ENCODE measurements at places on chromosomes 12 and 14.

DNA sequence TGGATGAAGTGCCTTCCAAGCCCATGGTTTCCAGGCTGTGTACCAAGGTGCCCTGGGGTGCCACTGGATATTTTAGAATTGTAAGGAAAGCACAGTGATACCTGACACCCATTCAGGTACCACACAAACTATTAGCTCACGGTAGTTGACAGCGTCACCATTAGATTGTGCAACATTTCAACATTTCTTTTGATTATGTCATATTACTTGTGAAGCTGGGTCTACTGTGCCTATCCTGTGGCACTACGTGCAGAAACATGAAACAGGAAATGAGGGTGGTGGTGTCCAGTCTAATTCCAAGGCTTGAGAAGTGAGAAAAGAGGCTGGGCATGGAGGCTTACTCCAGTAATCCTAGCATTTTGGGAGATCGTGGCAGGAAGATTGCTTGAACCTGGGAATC is 75.5 kb upstream of the CPM start:
- DNase-seq = no peak

DNA sequence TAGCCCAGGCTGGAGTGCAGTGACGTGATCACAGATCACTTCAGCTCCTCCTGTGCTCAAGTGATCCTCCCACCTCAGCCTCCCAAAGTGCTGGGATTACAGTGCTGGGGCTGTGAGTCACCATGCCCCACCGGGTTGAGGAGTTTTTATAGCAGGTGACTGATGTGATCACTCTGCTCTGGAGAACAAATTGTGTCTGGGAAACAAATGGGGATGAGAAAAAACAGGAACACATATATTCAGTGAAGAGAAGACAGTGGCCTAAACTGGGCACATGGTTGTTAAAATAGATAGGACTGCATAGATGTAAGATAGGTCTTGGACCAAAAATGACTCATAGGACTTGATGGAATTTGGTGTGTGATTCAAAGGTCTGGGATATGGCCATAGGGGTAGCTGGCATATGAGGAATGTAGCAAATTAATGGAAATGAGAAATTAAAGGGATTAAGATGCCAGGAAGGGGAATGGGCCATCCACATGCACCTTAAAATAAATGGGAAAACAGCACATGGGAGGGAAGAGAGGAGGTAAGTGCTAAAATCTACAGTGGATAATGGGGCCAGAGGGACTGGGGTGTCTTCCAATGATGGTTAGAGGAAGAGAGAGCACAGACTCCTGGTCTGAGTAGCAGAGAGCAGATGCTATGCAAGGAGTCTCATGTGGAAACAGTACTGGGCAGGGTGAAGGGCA is 11.2 kb downstream of the BCAT1 start:
- peak; percentile 47 for DNase-seq

DNA sequence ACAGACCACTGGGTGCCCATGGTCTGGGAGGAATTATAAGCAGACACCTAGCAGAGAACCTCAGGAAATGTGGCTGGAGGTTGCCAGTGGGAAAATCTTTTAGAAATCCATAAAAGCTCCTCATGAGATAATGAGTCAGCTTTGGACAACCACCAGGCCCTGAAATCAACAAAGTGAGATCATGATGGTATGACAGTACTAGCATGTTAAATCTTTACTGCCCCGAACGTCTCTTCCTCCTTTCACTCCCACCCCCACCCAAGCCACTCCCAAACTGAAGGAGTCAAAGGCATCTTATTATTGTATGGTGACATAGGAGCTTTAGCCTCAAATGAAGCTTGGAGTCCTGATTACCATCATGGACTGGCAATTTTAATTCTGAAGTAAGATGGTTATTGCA is 240.0 kb downstream of the DIO2 start:
- peak; percentile 55 for DNase-seq

DNA sequence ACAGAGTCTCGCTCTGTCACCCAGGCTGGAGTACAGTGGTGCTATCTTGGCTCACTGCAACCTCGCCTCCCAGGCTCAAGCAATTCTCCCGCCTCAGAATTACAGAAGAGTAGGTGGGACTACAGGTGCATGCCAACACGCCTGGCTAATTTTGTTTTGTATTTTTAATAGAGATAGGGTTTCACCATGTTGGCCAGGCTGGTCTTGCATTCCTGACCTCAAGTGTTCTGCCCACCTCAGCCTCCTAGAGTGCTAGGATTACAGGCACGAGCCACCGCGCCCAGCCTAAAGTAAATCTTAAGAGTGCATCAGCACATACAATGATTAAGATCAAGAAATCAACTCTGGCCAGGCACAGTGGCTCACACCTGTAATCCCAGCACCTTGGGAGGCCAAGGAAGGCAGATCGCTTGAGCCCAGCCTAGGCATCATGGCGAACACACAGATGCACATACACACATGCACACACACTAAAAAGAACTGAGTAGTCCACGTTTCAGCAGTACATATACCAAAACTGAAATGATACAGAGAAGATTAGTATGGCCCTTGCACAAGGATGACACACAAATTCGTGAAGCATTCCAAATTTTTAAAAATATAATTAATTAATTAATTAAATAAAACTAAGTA is 65.0 kb downstream of the HECTD1 start:
- no peak for DNase-seq

DNA sequence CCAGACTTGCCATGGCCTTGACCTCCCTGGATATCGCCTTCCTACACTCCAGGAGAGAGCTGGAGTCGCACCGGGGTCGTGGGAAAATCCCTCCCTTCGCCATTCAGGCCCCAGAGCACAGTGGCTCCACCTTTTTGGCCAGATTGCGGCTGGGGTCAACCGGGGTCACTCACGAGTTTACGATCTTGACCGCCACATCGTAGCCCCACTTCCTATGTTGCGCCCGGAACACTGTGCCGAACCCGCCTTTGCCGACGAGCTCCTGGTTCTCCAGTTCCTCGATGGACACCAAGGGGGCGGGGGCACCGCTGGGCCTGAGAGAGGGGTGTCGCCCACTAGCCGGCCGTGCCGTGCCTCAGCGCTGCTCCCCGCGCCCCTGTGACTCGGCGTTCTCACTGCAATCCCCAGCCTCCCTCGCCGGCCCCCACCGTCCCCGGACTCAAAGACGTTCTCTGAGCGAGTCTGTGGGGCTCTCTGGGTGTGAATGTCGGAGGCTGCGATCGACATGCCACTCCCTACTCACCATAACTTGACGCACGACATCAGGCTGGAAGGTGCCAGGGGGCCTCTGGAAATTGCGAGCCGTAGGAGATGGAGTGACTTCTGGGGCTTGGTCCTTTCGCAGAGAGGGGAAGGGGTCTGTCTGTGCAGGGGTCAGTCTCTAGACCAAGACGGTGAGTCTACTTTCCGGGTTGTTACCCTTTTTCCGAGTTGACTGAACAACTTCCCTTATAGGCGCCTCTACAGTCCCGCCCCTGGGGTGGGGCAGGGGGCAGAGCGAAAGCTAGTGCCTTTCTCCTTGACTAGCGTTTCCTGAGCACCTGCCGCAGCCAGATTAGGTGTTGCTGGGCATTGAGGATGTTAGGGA is at the start of gene RIPK3:
Gene RIPK3 (minus strand): TSS at position 708 of the 868 bp plus-strand sequence. CDS start 165 bp downstream, at position 543.
- no peak for DNase-seq

DNA sequence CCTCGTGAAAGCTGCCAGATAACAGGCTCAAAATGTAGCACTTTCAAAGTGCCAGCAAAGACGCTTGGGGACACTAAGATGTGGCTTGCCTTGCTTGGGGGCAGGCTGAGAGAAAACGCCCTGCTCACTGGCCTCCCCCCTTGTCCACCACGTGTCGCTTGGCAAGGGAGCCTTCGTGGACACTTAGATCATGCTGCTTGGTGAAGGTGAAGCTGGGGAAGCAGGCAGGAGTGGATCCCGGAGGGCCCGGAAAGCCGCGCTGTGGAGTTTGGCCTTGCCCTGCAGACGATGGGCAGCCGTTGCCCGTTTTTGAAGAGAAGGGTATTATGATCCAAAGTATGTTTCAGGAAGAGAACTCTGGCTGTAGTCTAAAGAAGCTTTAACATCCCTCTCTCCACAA is 53.4 kb upstream of the BDKRB2 start:
- DNase-seq = no peak

DNA sequence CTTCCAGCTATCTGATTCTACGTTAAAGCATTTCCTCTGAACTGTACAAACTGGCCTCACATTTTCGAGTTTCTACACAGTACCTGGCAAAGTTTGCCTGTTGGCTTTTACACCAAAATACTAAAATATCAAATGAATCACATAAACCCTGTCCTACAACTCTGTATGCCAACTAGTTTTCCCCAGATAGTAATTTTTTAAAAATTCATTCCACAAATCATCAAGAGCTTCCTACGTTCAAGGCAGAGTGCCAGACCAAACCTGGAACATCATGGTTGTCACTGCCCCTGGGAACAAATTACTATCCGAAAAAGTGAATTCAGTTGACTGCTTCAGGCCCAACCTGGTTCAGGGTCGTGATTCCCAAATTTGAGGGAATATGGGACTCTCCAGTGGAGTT is 2.1 kb downstream of the TMEM30B start:
- no peak for DNase-seq

DNA sequence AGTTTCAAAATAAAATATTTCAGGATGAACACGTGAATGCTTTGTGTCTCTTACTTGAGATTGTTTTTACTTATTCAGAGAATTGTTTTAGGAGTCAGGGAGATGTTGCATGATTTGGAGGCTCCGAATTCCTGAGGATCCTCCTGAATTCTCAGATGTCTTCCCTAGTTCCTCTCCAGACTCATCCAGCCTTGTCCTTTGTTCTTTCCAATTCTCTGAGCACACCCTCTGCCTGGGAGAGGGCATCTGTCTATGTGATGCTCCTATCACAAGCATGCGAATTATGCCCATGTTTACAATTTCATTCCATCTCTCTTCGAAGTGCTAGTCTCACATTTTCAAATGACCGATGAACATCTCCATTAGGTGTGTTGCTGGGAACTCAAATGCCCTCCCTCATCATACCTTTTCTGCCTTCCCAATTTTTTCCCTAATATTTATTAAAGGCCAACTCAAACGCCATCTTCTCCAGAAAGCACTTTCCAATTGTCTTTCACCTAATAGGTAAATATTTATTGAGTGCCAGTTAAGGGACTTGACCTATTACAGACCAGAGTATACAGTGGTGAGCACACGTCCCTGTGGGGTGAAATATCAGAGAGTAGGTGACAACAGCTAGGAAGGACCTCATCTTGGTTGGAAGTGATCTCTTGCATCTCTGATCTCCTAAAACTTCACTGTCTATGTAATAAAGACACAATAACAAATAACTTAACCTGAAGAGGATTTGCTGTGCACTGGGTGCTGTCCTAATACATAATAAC is 64.4 kb downstream of the ARF6 start:
- DNase-seq = no peak

- no peak for DNase-seq
Observed at GRCh38 chr14:86826661-86827060, 1166.3 kb downstream of the GALC start.

GRCh38 chr12:70096759-70097410 is 146.3 kb upstream of the CNOT2 start:
- no peak for DNase-seq

DNA sequence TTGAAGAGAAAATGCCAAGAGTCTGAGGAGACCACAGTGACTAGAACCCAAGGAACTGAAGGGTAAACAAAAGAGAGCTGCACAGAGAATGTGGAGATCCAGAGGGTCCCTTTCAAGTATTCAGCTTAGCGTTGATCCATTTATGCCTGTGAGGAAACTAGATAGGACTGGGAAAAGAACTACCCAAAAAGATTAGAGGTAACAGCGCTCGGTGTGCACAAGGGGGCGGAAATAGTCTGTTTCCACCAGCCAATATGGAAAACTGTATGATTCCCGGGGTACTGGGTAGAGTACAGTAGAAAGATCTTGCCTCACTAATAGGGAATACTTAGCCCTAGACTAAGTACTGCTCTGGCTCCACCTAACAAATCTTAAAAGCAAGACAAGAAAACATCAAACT is 135.5 kb downstream of the DPF3 start:
- no peak for DNase-seq

DNA sequence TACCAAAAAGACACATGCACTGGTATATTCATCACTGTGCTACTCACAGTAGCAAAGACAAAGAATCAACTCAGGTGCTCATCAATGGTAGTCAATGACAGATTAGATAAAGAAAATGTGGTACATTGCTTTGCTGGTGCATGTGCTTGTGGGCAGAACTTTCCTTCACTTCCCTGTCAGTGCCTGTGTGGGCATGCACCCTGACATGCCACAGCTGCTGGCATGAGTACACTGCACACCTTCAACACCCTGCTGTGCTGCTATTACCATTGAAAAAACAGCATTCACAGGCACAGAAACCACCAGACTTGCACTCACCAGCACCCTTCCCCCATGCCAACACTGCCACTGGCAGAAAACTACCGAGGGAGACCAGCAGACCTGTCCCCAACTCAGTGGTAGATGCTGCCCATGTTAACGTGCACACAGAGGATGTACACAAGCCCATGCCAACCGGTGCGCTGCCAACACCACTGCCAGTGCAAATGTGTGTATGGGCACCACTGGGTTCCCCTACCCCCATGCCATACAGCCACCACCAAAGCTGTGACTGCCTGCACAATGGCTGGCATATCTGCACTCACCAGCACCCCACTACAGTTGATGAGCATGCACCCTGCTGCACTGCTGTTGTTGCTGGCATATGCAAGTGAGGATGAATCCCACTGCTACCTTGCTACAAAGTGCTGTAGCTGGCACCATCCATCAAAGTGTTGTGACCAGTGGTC is 57.4 kb downstream of the APOBEC1 start:
- DNase-seq = no peak

All from astrocyte (in vitro differentiated cells and primary cell).